ENCODE measurements at places on chromosomes 5 and 9.

DNA sequence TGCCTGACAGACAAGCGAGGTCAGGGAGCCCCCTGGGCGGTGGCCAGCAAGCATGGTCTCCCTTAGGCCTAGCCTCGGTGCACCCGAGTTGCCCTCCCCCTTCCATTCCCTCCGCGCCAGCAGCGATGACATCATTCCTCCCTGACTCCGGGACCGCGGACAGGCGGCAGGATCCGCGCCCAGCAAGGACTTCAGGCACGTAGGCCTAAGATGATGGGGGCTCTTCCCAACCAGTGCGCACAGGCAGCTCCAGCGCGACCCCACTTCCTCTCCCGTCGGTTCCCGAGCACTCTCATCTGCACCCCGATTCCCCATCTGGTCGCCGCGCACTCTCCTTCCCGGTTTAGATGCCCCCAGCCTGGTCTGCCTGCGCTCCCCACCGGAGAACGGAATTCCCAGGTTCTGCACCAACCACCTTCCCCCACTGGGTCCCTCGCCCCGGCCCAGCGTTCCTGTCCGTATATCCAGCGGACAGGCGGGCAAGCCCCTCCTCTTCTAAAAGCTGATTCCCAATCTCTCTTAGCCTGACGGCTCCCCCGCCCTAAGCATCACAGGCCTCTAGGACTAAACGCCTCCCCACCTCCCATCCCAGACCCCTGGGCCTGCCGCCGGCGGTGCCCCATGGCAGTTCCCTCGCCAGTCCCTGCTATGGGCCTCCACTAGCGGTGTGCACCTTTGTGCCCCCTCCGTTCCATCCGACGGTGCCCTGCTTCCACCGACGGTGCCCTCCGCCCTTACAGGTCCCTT is 931 bp downstream of the FAM219A start:
- no peak for DNase-seq

GRCh38 chr5:128905568-128906110 is 59.6 kb upstream of the SLC27A6 start:
- DNase-seq: no peak

DNA sequence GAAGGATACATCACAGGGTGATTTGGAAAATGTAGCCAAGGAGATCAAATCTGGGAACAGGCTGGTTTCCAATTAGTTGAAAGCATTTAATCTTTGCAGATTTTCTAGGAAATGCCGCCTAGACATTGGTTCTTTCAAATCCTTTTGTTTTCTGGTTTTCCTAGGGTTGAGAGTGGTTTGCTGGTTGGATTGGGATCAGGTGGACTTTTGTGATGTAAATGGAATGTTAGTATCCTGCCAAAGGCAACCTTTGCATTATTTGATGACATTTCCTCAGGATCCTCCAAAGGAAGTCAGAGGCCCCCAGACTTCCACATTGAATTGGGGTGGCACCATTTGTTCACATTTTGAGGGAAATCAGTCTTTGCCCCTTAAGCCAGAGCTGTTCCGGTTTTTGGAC is 245.5 kb upstream of the RPS23 start:
- no peak for DNase-seq

DNA sequence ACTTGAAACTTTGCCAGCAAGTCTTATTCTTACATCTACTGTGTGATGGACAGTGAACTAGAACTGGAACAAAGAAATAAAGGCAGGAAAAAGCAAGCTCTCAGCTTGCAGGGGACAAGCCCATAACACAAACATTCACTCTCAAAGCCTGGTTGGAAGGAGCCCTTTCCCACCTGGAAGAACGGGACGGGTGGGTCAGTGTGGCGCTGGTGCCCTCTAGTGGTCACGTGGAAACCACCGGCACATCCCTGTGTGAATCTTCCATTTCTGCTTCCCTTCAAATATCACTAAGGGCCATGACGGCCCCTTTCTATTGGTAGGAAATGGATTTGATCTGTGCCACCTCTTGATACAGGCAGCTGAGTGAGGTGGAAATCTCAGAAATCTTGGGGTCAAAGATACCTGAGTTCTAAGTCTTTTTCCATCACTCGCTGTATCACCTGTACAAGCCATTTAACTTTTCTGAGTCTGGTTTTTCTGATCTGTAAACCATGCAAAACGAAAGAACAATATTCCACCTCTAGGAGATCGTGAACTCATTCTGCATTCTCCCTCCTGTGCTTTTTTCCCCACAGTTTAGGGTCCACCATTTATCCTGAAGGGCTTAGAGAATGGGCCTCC is 211.6 kb downstream of the MSX2 start:
- no peak for DNase-seq

GRCh38 chr9:33687779-33688178 is 107.6 kb upstream of the PRSS3 start:
- DNase-seq: no peak

DNA sequence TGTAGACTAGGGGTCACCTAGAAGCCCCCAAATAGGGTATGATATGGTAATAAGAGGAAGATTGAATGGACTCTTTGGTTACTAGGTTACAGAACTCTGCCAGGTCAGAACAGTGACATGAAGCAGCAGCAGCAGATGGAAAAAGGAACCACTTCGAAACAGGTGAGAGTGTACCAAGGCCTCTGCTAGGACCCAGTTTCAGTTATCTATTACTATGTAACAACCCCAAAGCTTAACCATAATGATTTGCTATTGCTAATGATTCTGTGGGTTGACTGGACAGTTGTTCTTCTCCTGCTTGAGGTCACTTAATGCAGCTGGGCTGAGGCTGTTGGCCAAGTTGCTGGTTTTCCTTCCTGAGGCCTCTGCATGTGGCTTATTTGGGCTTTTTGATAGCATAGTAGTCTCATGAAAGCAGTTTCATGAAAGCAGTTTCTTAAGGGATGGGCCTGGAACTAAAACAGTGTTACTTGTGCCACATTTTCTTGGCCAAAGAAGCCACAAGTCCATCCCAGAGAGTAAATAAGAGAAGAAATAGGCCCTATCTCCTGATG is 17.6 kb downstream of the C9orf43 start:
- no peak for DNase-seq

- no peak for DNase-seq
Observed at GRCh38 chr9:130970855-130971254, 31.8 kb upstream of the FIBCD1 start.

DNA sequence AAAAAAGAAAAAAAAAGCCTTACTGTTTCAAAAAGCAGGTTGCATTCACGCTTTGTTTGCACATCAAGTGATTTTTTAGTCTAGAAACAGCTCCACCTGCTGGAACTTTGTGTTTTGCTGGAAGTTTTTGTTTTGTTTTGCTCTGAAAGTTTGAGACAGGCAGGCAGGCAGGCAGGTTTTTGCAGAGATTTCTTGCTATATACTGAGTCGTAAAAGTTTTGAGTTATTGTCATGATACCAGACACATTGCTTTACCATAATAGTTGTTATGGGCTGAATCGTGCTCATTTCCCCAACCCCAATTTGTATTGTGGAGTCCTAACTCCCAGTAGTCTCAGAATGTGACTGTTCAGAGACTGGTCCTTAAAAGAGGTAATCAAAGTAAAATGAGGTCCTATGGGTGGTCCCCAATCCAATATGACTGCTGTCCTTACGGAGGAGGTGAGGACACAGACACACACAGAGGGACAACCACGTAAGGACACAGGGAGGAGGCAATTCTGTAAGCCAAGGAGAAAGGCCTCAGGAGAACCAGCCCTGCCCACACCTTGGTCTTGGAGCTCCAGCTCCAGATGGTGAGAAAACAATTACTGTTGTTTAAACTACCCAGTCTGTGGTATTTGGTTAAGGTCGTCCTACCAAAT is 20.9 kb downstream of the OR2Y1 start:
- no peak for DNase-seq

- DNase-seq: no peak
Observed at GRCh38 chr5:177100714-177101121, 14.0 kb downstream of the FGFR4 start.

DNA sequence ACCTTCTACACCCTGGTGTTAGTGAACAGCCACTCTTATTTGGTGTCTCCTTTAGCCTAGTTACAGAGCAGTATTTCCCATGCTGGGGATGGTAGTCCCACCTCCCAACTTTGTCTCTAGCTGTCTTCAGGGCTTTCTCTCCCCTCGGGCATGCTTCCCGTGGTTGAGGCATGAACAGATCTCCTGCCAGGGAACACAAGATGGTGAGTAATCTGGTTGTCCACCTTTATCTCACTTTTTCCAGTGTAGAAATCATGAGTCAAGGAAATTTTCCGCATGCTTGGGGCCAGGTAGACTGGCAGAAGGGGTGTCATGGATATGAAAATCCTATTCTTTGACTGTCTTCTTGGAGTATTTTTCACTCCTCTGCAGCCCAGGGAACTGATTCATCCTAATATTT is 532.9 kb downstream of the ANXA1 start:
- no peak for DNase-seq

DNA sequence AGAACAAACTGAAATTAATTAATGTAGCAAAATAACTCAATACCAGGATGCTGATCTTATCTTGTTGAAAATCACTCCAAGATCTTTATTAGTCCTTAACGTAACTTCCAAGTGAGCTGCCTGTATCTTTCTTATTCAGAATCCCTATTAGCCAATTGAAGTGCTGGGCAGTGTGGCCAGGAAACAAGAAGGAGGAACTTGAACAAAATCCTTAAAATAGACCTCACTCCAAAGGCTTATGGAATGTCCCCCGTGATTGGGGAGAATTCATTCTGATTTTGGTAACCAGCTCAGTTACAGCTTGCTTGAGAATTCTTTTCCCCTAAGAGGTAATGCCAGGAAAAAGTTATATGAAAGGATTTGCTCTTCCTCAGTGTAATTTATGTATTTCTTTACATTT is 171.0 kb downstream of the DEPDC1B start:
- DNase-seq: no peak

- DNase-seq: no peak
Observed at GRCh38 chr9:97388721-97389238, 23.1 kb upstream of the TDRD7 start.

- no peak for DNase-seq
Observed at GRCh38 chr5:34924462-34924765, 4.9 kb upstream of the DNAJC21 start.

- DNase-seq: no peak
Observed at GRCh38 chr9:13505797-13506196, 226.3 kb upstream of the MPDZ start.

GRCh38 chr5:11302663-11303062 is 541.6 kb upstream of the DAP start:
- no peak for DNase-seq

DNA sequence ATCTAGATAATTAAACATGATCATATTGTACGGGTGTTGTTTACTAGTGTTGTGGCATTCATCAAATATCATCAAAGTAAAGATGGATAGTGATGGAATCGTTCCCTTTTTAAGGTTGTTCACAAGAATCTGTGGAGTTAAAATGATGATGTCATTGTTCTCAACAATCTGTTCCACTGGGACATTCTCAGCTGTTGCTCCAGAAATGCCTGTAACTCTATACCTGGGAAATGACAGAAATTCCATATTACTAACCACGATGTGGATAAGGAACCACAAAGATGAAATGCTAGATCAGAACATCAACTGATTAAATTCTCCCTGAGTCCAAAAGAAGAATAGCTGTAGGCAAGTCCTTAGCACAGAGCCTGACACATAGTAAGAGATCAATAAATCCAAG is 38.0 kb downstream of the RIGI start:
- DNase-seq: no peak

- DNase-seq: no peak
Observed at GRCh38 chr9:87071473-87071872, 124.2 kb upstream of the GAS1 start.

DNA sequence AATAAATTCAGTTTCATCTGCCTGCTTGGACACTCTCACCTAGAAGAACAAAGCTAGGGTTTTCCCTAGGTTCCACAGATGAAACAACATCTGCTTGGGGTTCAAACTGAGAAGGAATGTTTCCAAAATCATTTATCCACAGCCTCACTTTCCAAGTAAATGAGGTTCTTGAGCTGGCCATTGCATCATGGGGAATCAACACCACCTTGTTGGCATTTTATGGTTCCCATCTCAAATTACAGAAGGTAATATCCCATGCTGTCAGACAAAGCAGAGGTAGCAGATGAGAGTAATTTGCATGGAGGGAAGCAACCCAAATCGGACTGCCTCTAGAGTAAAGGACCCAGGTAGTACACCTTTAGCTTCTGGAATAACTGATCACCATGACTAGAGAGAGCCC is 10.5 kb upstream of the NR4A3 start:
- DNase-seq: no peak

- DNase-seq: no peak
Observed at GRCh38 chr5:57538341-57538955, 55.8 kb upstream of the ACTBL2 start.

- no peak for DNase-seq
Observed at GRCh38 chr5:92064993-92065392, 681.9 kb upstream of the ARRDC3 start.

- DNase-seq: no peak
Observed at GRCh38 chr5:149038336-149039080, 24.4 kb downstream of the SH3TC2 start.

DNA sequence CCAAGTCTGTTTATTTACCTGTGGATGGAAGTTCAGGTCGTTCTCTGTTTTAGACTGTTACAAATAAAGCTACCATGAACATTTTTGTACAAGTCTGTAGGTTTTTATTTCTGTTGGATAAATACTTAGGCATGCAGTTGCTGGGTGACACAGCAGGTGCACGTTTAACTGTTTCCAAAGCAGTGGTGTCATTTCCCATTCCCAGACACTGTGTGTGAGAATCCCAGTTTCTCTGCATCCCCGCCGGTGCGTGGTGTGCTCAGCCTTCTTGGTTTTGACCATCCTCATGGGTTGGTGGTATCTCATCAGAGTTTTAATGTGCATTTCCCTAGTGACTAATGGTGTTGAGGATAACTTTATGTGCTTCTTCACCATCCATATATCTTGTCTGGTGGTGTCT is 27.2 kb downstream of the AHRR start:
- no peak for DNase-seq

DNA sequence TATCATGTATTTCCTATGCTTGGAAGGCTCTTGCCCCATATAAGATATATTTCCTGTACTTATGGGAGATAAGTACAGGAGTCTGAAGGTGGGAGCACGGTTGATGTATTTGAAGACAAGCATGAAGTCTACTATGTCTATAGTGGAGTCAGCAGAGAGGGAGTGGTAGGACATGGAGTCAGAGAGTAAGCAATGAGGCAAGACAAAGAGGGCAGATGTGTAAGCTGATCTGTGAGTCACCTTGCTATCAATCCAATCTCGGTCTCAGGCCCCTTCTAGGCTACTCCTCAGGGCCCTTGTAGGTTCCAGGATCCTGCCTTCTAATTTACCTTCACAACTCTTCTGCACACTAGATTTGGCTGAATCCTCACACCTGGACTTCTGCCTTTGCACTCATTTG is 105.5 kb downstream of the MACIR start:
- no peak for DNase-seq

DNA sequence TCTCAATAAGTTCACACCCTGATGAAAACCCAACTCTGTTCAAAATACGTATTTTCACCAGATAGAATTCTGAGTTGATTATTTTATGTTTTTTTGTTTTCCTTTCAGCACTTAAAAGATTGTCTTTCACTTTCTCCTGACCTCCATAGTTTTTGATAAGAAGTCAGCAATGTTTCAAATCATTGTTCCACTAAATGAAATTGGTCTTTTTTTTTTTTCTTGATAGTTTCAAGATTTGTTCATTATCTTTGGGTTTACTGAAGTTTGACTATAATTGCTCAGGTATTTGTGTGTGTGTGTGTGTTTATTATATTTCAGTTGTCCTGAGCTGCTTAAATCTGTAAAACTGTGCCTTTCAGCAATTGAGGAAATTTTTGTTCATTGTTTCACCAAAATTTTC is 498.7 kb downstream of the TLE1 start:
- no peak for DNase-seq
